ENCODE measurements at places on chromosomes 4 and X.

- DNase-seq: no peak
Observed at GRCh38 chr4:97106161-97106560, 1037.1 kb downstream of the STPG2 start.

DNA sequence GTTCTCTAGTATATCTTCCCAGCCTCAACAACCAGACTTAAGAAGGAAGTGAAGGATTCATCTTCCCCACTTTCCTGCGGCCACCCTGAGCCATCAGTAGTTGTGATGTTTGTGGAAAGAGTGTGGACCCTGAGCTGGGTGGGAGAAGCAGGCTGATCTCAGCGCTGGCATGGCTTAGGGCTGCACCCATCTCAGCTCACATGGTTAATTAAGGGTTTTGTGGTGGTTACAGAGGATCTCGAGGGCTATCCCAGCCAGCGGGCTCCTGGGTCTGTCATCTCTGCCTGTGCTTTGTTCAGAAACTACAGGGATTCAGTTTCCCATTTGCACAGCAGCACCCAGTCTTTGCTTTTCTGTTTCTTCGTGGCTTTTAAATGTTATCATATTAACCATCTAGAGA is 163.4 kb downstream of the PTTG2 start:
- no peak for DNase-seq

DNA sequence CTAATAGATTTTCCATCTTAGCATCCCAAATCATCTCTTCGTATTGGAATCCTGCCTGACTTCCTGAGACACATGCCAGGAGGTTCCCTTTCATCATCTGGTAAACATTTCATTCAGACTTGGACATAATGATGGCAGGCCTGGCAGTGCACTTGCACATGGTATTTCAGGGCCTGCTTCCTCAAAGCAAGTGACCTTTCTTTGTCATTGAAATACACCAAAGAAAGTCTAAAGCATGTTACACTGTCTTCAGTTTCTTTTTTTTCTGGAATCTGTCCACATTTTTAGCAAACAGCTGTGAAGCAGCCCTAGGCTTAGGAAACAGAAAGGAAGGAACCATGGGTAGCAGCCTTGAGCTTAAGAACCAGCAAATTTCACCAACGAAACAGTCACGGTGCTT is 205.9 kb upstream of the VCX start:
- no peak for DNase-seq

DNA sequence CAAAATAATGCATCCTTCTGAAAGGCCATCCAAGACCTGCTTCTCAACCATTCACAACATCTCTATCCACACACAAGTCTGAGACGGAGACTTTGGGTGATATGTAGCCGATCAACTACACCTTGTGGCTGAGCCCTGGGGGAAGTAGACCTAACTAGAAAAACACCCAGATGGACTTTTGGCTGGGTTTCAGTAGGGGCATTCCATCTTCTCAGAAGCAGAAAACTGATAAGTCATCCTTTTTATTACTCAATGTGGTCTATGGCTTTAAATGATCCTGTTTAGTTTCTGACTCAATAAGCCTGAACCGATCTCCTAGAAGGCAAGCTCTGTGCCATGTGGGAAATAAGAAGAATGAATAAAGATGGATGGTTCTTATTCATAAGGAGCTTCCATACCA is 82.5 kb upstream of the AFF2 start:
- DNase-seq: no peak

- no peak for DNase-seq
Observed at GRCh38 chr4:159016593-159017024, 86.3 kb upstream of the RAPGEF2 start.

DNA sequence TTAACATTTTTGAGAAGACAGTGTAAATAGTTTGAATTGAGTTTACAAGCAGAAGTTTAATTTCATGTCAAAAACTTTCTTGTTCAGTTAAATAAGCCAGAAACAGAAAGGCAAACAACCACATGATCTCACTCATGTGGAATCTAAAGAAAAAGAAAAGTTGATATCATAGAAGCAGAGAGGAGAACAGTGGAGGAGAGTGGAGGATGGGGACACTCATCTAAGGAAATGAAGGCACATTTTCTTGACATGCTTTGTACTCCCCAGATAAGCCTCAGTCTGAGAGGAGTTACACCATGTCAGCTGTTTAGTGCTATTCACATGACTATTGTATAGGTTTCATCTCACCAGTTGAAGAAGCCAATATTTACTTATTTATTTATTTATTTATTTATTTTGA is 13.5 kb downstream of the SNCA start:
- no peak for DNase-seq

DNA sequence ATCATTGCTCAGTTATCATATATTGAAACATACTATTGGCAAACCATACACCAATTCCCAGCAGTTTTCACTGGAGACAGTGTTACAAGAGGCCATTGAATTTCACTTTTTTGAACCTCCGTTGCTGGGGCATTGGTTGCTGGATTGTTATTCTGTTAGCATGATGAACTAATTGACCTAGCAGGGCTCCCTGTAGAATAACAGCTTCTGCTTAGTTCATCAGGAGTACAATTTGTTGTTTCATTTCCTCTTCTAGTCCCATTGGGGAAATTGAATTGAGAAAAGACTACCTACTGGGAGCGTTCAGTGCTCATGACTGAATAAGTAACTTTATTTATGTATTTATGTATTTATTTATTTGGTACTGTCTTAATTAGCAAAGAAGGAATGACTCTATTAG is 151.6 kb downstream of the SLIT2 start:
- DNase-seq: no peak

DNA sequence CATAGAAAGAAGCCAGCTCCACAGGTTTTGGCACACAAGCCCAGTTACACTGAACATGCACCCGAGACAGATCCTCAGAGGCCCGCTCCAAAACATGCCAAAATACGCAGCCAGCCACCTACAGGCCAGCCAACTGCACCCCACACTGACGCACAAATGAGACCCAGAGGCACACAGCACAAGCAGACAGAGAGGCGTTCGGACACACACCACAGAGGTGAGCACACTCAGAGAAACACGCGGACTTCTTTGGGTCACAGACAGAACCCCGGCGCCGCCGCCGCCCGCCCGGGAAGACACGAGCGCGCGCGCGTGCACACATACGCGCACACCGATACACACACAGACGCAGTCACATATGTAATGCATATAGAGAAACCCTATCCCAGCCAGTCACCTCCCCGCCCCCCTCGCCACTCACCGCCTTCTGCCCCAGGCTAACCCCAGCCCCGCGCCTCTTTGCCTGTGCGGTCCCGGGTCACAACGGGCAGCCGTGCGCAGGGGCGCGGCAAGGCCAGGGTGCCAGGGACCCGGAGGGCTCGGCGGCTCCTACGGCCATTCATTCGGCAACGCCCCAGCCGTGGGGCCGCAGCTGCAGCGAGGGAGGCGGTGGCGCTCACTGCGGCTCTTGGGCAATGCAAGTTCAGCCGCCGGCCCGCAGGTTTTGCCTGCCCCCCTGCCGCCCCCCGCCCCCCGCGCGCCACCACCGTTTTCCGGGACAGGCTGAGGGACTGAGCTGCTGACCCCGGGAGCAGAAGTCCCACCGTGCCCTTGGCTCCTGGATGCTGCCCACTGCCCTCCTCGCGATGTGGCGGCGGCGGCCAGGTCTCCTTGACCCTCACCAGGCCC is 553 bp downstream of the SEPTIN6 start:
- no peak for DNase-seq

GRCh38 chrX:3119376-3119775 is 78.1 kb downstream of the ARSF start:
- no peak for DNase-seq

DNA sequence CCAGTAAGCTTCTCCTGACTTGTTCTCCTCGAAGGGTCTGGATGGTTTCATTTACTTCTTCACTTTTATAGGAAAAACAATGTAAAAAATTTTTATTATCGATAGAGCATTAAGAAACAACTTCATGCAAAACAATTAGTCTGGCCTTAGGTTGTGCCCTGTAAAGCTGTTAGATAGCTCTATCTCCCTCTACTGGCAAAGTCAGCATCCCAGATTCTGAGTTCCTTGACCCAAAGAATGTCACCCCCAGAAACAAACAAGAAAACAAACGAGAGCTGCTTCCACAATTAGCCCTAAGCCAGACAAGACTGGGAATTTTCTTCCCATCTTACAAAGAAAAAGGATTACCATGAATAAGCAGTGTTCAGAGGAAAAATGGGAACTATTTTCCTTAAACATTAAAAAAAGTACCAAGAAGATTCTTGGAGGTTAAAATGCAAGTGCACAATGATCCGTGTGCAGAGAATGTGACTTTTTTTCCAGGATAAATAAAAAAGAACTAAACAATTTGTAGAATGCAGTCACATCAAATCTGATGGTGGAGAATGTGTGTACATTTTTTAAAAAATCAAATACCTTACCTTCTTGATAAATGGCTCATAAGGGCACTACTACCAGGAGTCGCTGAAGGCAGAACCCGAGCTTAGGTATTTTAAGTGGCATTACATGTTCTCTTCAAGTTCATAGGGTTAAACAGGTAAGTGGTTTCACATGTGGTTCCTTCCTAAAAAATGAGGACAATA is 293.2 kb downstream of the FBXO8 start:
- no peak for DNase-seq

- no peak for DNase-seq
Observed at GRCh38 chr4:8341691-8342090, 72.1 kb downstream of the HTRA3 start.

GRCh38 chrX:129609395-129609794 is 45.4 kb downstream of the APLN start:
- DNase-seq: no peak

DNA sequence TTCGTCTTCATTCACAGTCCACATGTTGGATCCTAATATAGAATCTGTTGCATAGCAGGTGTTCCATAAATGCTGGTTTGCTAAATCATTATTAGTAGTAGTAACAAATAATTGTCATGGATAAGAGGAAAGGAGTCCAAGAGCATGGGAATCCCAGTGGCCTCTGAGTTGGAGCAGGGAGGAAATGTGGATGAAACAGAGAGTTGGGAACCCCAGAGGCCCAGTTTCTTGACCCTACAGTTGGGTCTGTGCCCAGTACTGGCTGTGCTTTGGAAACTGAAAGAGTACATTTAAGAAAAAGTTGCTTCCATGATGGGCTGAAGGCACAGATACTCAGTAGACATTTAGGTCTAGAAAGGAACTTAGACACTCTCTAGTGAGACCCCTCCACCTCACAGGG is 149.4 kb upstream of the PSAPL1 start:
- DNase-seq: no peak

DNA sequence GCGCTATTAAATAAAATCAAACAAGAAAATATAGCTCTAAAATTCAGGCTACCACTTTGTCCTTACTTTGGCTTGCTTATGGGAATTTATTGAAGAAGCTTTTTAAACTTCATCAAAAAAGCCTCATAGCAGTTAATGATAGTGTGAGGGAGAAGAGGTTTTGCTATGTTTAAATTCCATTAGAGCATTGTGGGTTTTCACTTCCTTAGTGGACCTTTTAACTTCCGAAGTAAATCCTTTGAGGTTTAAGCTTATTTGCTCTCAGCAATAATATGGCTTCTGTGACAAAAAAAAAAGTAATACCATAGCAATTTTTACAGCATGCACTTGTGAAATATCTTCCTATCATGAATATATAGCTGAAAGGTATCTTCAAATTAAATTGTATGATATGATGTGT is 120.2 kb upstream of the NDST4 start:
- DNase-seq: no peak

DNA sequence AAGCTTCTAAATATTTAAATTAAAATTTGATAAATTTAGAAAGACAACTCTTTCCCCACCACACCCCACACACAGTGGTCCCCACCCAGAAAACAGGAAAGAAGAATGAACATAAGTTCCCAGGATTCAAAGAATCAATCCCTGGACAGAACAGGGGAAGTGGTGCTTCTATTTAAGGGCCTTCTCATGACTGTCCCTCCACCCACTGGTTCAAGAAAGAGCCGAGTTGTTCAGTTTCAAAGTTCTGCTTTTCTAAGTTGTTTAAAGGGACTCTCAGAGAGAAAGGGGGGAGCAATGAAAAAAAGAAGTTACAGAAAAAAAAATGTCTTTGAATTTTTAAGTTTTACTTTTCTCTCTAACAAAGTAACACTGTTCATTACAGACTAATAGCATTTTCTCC is 195.8 kb downstream of the PDGFC start:
- DNase-seq: no peak

DNA sequence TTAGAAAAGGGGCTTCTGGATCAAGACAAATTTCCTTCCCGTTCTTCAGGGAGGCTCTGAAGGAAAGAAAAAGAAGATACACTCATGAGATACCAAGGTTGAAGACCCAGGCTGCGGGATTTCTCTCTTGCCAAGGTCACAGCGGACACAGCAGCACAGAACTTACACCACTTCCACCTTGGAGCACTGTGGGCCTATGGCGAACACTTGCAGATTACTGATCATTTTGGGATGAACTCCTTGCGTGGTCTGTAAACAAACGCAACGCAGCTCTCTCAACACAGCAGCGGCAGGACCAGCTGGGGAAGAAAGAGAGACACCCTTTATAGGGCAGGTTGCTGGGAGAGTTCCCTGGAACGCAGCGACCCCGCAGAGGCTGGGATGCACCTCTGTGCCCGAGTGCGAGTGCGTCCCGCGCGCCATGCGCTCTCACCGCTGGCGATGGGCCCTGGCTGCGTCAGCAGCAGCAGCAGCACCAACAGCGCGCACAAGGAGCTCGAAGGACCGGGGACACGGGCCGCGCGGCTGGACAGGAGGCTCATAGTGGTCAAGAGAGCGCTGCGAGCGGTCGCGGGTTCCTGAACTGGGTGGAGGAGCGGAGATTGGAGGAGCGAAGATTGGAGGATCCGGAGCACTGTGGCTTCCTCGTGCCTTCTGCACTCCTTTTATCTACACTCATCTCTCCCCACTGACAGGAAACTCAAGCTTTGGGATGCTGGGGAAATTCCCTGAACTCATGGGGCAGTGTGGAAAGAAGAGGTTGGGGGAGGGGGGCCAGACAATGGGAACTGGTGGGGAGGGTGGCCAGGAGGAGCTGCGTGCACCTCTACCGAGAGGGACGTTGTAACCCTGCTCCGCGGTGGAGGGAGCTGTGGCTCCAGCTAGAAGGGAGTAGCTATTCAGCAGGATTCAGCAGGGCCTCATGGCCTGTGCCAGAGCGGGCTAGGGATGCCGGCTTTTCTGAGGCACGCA is at the start of gene CXCL5:
TSS of gene CXCL5 (minus strand) at position 638 of the 972 bp plus-strand sequence. CDS start at position 542, 96 bp downstream.
- DNase-seq: no peak

DNA sequence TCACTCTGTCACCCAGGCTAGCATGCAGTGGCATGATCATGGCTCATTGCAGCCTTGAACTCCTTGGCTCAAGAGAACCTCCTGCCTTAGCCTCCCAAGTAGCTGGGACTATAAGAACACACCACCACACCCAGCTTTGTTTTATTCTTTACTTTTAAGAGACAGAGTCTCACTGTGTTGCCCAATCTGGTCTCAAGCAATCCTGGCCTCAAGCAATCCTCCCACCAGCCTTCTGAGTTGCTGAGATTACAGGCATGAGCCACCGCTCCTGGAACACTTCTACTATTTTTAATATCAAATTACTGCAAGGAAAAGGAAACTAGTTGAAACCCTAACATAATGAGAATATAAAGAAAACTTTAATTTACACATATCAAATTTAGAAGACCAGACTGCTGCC is 85.4 kb downstream of the FAM13A start:
- no peak for DNase-seq

GRCh38 chr4:125344198-125344597 is 29.4 kb downstream of the FAT4 start:
- no peak for DNase-seq

All from GM12891 (cell line).